PC-9 (cell line): ENCODE measurements at places on chromosomes 6 and 20. TPM values are rescaled to one million over a fixed set of nuclear protein-coding genes. Genes with fewer than 3 reads are reported as not detected.

DNA sequence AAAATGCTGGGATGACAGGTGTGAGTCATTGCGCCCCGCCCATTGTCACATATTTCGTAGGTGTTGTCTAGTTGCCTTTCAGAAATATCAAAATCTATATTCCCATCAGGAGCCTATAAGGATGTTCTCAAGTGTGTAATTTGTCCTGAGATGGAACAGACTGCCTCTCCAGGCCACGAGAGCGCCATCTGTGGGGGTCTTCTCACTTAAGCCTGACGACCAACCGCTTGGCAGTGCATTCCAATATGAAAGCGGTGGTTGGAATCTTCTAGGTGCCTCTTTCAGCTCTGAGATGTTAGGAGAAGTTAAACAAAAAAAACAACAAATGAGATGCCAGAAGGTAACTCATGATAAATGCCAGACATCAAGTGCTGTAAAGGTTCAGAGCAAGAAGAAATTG lies 488.5 kb downstream of the QKI start:
- peaks cover 83% of the 10 kb centered on the region for H3K27me3 ChIP-seq
- no peaks in the 10 kb centered on the region for H3K36me3 ChIP-seq
- no peaks in the 10 kb centered on the region for H3K4me1 ChIP-seq
- H3K27ac ChIP-seq: no peak overlapping the region

The ATP6V1G2 gene
- total RNA-seq: 0.55 and 1.8 TPM in 2 replicates

The PSMB8 gene
- total RNA-seq: 70.8 and 101 TPM in 2 replicates

GRCh38 chr20:55880361-55880760 lies 125.0 kb downstream of the CBLN4 start:
- no peaks in the 10 kb centered on the region for H3K4me1 ChIP-seq
- H3K36me3 ChIP-seq: no peaks in the 10 kb centered on the region
- H3K27me3 ChIP-seq: peaks cover 20% of the 10 kb centered on the region; the same call in 1 of the 2 replicates
- no peak overlapping the region for H3K27ac ChIP-seq
- DNase-seq: no peak

DNA sequence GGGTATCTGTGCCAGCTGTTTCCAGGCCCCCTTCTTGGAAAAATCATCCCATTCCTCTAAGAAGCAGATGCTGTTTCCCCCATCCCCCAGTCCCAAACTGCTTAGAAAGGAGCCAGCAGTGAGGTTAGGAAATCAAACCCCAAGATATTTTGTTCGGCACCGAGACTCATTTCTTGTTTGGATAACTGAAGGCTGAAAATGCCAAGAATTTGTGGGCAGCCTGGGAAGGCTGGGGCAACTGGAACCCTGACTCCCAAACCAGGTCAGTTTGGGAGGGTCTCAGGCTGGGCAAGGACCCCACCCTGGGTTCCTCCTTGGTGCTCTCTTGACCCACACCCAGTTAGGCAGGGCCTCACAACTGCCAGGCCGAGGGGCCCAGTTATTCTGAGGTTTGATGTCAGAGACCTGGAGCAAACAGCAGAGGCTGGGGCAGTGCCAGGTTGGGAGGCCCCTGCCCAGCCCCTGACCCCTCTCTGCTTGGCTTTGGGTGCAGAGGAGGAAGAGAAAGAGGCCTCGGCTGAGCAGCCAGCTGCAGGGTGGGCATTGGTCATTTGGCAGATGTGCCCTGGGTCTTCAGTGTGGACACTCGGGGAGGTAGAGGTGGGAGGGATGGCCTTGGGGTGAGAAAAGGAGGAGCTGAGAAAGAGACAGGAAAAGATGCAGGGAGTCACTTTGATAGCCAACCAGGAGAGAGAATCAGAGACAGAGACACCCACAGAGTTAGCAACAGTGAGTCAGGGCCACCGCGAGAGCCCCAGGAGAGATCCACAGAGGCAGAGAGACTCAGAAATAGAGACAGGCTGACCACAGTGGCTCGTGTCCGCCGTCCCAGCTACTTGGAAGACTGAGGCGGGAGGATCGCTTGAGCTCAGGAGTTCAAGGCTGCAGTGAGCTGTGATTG lies 5.0 kb downstream of the ANGPT4 start:
- H3K27me3 ChIP-seq: peaks cover 27% of the 10 kb centered on the region; the same call in 1 of the 2 replicates
- no peak overlapping the region for H3K4me3 ChIP-seq
- H3K27ac ChIP-seq: no peak overlapping the region
- no peaks in the 10 kb centered on the region for H3K4me1 ChIP-seq

The C20orf202 gene
- not detected in 2 replicates for total RNA-seq

The CST5 gene
- total RNA-seq: 0.93 and 2.2 TPM in 2 replicates

The KHDC1L gene
- total RNA-seq: 1.1 TPM in 1 of 2 replicates, not detected in the other

The PTK6 gene
- total RNA-seq: 12.9 and 13.3 TPM in 2 replicates

DNA sequence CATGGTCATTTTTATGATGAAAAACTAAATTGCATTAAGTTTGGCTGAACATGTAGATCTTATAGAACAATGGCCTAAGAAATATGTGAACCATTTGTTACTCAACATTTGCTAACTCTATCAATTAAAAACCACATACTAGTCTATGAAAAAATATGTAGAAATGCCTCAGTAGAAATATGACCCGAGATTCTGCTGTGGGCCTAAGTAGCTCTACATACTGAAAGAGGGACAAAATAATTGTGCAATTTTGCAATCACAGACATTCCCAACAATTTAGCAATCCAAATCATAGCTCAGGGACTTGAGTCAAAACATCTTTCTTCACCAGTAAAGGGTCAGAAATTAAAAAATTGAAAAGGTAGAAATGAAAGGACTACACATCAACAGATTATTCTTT lies 619.0 kb downstream of the FRK start:
- DNase-seq: no peak
- H3K4me1 ChIP-seq: no peaks in the 10 kb centered on the region
- H3K27me3 ChIP-seq: no peaks in the 10 kb centered on the region
- H3K27ac ChIP-seq: no peak overlapping the region
- H3K4me3 ChIP-seq: no peak overlapping the region

GRCh38 chr6:130381459-130382380 lies 15.9 kb downstream of the TMEM200A start:
- H3K4me3 ChIP-seq: no peak overlapping the region
- H3K27me3 ChIP-seq: no peaks in the 10 kb centered on the region
- no peaks in the 10 kb centered on the region for H3K36me3 ChIP-seq

- H3K27me3 ChIP-seq: 0 out of 2 replicates have a peak, but pooled peaks cover 7% of the 10 kb centered on the region
- H3K36me3 ChIP-seq: no peaks in the 10 kb centered on the region
- H3K4me1 ChIP-seq: no peaks in the 10 kb centered on the region
- no peak overlapping the region for H3K27ac ChIP-seq
- no peak overlapping the region for H3K4me3 ChIP-seq
These were observed 95.0 kb downstream of the AK9 start for GRCh38 chr6:109595998-109596397.

DNA sequence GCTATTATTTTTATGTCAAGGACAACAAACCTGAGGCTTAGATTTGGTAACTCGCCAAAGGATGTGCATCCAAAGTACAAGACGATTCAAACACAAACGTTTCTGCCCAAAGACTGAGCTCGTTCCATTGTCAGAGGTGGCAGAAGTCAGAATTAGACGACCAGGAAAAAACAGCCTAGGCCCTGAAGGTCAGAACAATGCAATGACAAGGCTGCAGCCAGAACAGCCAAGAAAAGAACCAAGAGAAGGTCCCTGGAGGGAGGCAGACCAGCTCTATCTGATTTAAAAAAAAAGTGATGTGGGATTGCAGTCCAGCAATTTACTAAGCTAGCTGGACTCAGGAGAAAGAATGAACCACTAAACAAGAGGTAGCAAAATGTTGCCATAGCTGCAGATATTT lies 54.2 kb downstream of the NCOA7 start:
- no peak overlapping the region for H3K4me3 ChIP-seq
- no peak for DNase-seq
- H3K4me1 ChIP-seq: no peaks in the 10 kb centered on the region
- H3K27me3 ChIP-seq: no peaks in the 10 kb centered on the region
- H3K36me3 ChIP-seq: no peaks in the 10 kb centered on the region

DNA sequence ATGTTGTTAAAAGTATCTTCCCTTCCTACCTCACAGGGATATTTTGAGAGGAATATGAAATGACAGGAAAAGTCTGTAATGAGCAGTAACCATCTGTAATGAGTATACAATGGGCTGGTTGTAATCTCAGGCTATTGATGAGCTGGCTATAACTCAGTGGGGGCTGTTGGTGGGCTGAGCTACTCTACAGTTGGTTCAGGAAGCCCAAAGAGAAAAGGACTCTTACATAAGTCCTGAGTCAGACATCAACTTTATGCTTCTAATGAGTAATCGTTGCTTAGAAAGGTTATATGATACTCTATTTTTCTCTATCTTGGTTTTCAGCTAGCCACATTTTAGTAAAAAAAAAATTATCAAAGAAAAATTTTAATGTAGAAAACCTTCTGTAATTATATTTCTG lies 26.4 kb downstream of the ZNF391 start:
- H3K27ac ChIP-seq: no peak overlapping the region

The GGTLC1 gene
- 0.43 and 0.63 TPM in 2 replicates for total RNA-seq

The KIF6 gene
- not detected in 2 replicates for total RNA-seq

GRCh38 chr6:63708631-63709030 lies 73.0 kb downstream of the PHF3 start:
- H3K4me3 ChIP-seq: no peak overlapping the region
- H3K4me1 ChIP-seq: no peaks in the 10 kb centered on the region
- DNase-seq: no peak
- no peak overlapping the region for H3K27ac ChIP-seq

The PPP1R14C gene
- 9.8 and 12.1 TPM in 2 replicates for total RNA-seq

DNA sequence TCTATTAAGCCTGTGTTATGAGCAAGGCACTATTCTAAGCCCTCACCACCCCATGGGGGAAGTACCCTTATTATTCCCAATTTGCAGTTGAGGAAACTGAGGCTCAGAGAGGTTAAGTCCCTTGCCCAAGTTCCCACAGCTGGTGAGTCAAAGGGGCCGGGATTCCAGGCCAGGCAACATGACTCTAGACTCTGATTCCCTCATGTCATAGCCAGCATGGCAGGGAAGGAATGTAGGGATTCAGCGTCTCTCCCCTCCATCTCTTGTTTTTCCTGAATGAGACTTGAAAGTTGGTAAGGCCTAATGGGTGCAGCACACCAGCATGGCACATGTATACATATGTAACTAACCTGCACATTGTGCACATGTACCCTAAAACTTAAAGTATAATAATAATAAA lies 6.7 kb downstream of the C6orf132 start:
- H3K4me3 ChIP-seq: no peak overlapping the region
- H3K27ac ChIP-seq: peak overlapping the region; percentile 32; the same call in 1 of the 2 replicates
- H3K4me1 ChIP-seq: peaks cover 76% of the 10 kb centered on the region
- DNase-seq: no peak

DNA sequence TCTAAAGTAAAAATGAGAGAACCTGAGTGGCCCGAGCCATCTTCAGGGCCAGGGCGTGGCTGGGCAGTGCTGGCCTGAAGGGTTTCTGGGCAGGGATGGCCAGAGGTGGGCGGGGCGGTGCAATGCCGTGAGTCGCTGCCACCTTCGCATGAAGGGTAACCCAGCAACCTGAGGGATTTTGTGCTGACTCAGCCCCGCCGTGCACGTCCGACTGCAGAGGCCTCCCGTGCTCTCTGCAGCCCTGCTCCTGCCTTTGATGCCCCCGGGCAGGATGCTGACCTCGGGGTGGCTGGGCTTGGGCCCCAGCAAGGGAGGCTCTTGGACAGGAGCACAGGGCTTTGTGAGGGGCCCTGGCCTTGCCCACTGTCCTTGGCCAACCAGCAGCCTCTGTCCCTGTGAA lies 81.7 kb upstream of the GATA5 start:
- peaks cover 7% of the 10 kb centered on the region; the same call in 1 of the 2 replicates for H3K4me1 ChIP-seq
- DNase-seq: peak; percentile 52
- no peaks in the 10 kb centered on the region for H3K36me3 ChIP-seq

DNA sequence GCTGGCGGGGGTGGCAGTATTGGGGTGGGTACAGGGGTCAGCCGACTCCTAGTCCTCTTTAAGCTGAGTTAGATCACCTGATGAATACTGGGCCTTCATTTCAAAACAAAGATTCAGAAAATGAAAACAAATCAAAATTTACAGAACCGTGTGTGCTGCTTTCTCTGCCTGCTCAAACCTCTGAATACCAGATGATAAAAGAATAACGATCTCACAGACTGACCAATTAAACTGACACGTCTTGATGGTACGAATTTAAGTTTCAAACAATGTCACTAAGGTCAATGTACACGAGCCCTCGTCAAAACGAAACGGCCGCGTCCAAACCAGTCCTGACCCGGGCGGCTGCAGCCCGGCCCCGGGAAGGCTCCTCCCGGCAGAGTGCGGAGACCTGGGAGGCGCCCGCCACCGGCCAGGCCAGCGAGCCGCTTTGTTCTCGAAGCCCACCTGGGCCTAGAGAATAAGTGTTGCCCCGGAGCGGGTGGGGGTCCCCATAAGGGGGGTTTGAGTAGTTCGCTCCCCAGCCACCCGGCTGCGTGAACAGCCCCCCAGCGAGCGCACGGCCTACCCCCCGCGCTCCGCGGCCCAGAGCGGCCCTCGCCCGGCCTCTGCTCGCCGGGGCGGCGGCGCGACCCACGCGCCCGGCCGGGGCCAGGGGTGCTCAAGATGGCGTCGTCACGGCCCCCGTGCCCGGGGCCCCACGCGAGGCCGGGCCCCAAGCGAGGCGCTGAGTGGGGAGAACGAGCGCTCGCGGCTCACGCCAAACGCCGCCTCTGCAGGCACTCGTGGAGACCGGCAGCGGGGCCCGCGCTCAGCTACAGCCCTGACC lies 728 bp downstream of the PSMA7 start:
- DNase-seq: no peak
- H3K4me1 ChIP-seq: peaks cover 26% of the 10 kb centered on the region
- H3K36me3 ChIP-seq: peaks cover 33% of the 10 kb centered on the region
- peak overlapping the region; percentile 42 for H3K27ac ChIP-seq

- no peak overlapping the region for H3K27ac ChIP-seq
- H3K36me3 ChIP-seq: no peaks in the 10 kb centered on the region
- 0 out of 2 replicates have a peak, but pooled peaks cover 5% of the 10 kb centered on the region for H3K27me3 ChIP-seq
- H3K4me1 ChIP-seq: no peaks in the 10 kb centered on the region
These were observed 5.8 kb upstream of the ZSCAN23 start for GRCh38 chr6:28449056-28449455.

The ZBP1 gene
- not detected in 2 replicates for total RNA-seq

DNA sequence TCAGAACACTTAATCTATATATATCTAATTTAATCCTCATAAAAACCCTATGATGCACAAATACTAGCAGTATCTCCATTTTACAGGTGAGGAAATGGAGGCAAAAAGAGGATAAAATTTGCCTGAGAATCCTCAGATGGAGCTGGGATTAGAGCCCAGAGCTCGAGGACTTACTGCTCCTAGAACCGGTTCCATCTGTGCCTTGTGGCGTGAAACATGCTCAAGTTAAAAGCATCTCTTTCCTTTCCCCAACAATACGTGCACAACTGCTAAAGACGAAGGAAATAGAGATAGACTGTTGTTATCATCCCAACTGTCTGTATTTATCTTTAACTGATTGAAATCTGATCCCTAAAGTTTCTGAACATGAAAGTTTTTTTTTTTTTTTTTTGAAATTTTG lies 367.6 kb upstream of the SOX4 start:
- H3K4me3 ChIP-seq: no peak overlapping the region
- no peak for DNase-seq
- no peaks in the 10 kb centered on the region for H3K36me3 ChIP-seq
- no peak overlapping the region for H3K27ac ChIP-seq
- no peaks in the 10 kb centered on the region for H3K27me3 ChIP-seq
- H3K4me1 ChIP-seq: peaks cover 5% of the 10 kb centered on the region

The RAB44 gene
- total RNA-seq: not detected in 2 replicates

GRCh38 chr6:54060286-54060685 lies 51.0 kb upstream of the MLIP start:
- no peaks in the 10 kb centered on the region for H3K4me1 ChIP-seq
- H3K4me3 ChIP-seq: no peak overlapping the region
- H3K36me3 ChIP-seq: no peaks in the 10 kb centered on the region
- no peak overlapping the region for H3K27ac ChIP-seq
- H3K27me3 ChIP-seq: no peaks in the 10 kb centered on the region
- no peak for DNase-seq

GRCh38 chr20:21741266-21741665 lies 35.8 kb downstream of the PAX1 start:
- no peaks in the 10 kb centered on the region for H3K27me3 ChIP-seq
- no peaks in the 10 kb centered on the region for H3K36me3 ChIP-seq
- no peaks in the 10 kb centered on the region for H3K4me1 ChIP-seq
- no peak overlapping the region for H3K27ac ChIP-seq

The HSPA1L gene
- total RNA-seq: 2.3 and 2.6 TPM in 2 replicates

The FAM162B gene
- total RNA-seq: not detected in 2 replicates
